Heart right ventricle (tissue), 16 donors: ENCODE measurements at places on chromosomes 3 and 15. TPM values are rescaled to one million over a fixed set of nuclear protein-coding genes. Genes with fewer than 3 reads are reported as not detected.

Gene KNG1
- not detected for total RNA-seq

Gene GOLGA6A
- not detected for total RNA-seq

Gene DNAH1
- total RNA-seq = 3.7 TPM

Gene MNS1
- 2.4 TPM for total RNA-seq

Gene KLHDC8B
- 142 TPM for total RNA-seq

Gene GOLGA8N
- 9.8 TPM for total RNA-seq

Gene EHD4
- total RNA-seq = 44.3 TPM

Gene MME
- 6.3 TPM for total RNA-seq

Gene INKA1
- 5.0 TPM for total RNA-seq

Gene BOC
- 5.6 TPM for total RNA-seq

Gene TRIM71
- total RNA-seq = not detected

Gene ANKRD63
- total RNA-seq = 1.9 TPM

Gene CEMIP
- total RNA-seq = 0.55 TPM

Gene IFT122
- 17.6 TPM for total RNA-seq

Gene MAP3K13
- 11.0 TPM for total RNA-seq

Gene CPLX3
- total RNA-seq = 0.64 TPM

Gene TMEM40
- 3.7 TPM for total RNA-seq

Gene ZNF710
- 19.8 TPM for total RNA-seq

Gene CIDEC
- 0.27 TPM for total RNA-seq

Gene ARL8B
- total RNA-seq = 74.1 TPM

Gene CACNA2D3
- total RNA-seq = 19.3 TPM

Gene SLC25A36
- 66.6 TPM for total RNA-seq

Gene IMPG2
- total RNA-seq = 0.17 TPM

Gene DPPA2
- not detected for total RNA-seq

Gene LRTM1
- total RNA-seq = not detected

Gene IQCF5
- not detected for total RNA-seq

Gene SKIC8
- 27.5 TPM for total RNA-seq

Gene PIGZ
- total RNA-seq = 6.1 TPM

Gene SRGAP3
- 12.9 TPM for total RNA-seq

Gene PSMD2
- total RNA-seq = 224 TPM

Gene EEF1AKMT4
- total RNA-seq = 2.0 TPM

Gene FHIT
- 20.1 TPM for total RNA-seq

Gene STRIT1
- total RNA-seq = 0.80 TPM

Gene RETNLB
- total RNA-seq = not detected

Gene LRRC31
- total RNA-seq = not detected

Gene CLDN11
- total RNA-seq = 2.0 TPM

Gene ARHGAP31
- 57.4 TPM for total RNA-seq

Gene GMPPB
- 13.8 TPM for total RNA-seq

Gene ARGFX
- not detected for total RNA-seq

Gene RTP1
- total RNA-seq = not detected

Gene NLGN1
- 14.8 TPM for total RNA-seq

Gene BNC1
- total RNA-seq = 0.16 TPM

Gene WDR73
- total RNA-seq = 13.8 TPM

Gene MYL3
- total RNA-seq = 7,229 TPM

Gene FOXL2
- total RNA-seq = not detected

Gene COL6A6
- 0.30 TPM for total RNA-seq
